ENCODE measurements at places on chromosomes 3 and 15.

GRCh38 chr15:71336671-71337070 lies 221.4 kb downstream of the THSD4 start:
- DNase-seq, result no peak

DNA sequence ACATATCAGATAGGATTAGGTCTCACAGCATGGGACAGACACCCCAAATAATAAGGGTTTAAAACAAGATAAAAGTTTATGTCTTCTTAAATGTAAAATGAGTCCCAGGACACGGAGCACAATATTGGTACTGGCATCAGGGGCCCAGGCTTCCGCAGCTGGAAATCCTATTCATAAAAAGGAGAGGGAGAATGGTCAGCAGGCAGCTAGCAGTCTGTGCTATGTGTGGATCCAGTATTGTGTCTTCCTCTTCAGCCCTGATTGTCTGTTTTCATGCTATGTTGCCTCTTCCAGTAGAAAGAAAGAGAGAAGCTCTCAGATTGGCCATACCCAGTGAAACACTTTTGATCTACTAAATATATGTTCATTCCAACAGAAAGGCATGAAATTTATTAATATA lies 319.3 kb upstream of the SLCO3A1 start:
- no peak for DNase-seq

DNA sequence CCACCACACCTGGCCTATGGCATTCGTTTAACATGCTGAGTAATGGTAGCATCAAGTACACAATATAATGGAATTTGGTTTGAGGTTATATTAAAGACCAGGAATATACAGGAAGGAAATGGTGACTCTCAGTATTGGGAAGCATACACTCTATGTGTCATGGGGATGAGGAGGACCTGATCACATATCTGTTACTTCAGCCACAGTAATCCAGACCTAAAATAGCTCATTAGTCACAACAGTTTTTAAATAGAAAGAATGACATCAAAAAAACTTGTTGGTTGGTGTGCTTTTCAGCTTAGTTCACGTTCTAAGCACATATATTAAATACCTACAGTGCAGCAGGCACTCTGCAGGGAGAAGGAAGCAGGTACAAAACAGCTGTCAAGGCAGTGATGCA lies 52.5 kb upstream of the ATP2C1 start:
- no peak for DNase-seq

GRCh38 chr3:197734667-197735318 lies 1.9 kb downstream of the RUBCN start:
- no peak for DNase-seq

DNA sequence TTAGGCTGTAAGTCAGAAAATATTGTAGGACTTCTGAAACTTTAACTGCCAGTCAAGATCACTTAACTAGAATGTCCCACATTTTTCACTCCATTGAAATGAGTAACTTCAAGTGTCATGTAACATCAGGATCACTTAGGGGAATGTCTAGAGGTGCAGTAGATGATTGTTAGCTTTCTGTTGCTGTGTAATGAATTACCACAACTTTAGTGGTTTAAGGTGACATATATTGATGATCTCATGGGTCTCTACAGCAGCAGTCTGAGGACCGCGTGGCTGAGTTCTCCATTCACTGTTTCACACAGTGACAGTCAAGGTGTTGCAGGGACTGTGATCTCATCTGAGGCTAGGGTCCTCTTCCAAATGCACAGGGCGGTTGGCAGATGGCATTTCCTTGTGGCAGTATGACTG lies 82.7 kb downstream of the SLC25A26 start:
- no peak for DNase-seq

GRCh38 chr15:72136170-72137051 lies 18.2 kb downstream of the SENP8 start:
- DNase-seq, result no peak

- no peak for DNase-seq
These were observed 21.2 kb downstream of the SLC7A14 start for GRCh38 chr3:170564664-170565063.

DNA sequence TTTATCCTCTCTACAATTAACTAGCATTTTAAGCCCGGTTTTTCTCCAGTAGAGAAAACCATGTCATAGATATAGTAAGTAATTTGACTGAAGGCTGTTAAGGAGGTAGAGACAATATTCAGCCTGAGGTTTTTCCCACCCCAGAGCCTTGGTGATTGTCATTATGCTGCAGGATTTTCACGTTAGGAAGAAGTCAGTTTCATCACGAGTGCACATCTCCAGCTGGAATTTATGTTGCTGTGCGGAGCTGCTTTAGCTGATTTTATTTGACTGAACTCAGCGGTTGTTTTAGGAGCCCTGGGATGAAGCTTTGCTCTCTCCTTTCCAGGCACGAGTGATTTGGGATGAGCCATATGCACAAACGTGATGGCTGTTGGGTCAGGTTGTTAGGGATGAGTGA lies 271.3 kb upstream of the RGMA start:
- no peak for DNase-seq

GRCh38 chr15:40161693-40162391 lies 973 bp downstream of the BUB1B start:
- no peak for DNase-seq

GRCh38 chr3:81354119-81354518 lies 407.3 kb downstream of the GBE1 start:
- DNase-seq, result no peak

DNA sequence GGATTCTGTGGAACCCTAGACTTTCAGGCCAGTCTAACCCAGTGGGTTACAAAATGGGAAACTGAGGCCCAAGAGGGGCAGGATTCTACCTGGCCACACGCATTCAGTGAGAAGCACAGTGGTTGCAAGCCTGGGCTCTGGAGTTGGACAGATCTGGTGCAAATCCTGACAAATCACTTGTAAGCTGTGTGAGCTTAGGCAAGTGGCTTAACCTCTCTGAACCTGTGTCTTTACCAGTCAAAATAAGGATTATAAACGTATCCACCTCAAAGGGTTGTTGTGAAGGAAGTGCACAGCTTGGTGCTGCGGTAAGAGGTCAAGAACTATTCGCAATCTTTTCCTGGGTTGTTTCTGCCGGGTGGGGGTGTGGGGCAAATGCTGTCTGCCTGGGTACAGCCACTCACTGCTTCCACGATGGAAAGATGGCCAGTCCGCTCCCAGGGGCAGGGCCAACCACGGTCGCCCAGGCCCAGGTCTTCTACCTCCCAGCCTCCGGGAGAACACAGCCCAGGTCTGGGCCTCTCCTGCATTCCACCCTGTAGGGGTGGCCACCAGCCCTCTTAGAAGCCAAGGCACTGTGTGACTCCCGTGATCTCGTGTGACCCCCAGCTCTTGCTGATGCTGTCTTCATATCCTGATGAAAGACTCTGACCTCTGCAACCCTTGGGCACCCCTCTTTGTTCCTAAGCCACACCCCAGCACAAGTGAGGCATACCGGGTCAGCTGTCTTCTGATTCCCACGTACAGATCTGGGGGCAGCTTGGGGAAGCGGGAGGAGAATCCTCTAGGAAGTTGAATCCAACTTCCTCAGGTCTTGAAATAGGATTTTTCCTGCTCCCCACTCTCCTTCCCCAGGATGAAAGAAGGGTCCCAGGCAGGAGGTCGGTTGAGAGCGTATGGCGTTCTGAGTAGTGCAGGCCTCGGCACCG lies 1.5 kb downstream of the CHRNA3 start:
- no peak for DNase-seq

DNA sequence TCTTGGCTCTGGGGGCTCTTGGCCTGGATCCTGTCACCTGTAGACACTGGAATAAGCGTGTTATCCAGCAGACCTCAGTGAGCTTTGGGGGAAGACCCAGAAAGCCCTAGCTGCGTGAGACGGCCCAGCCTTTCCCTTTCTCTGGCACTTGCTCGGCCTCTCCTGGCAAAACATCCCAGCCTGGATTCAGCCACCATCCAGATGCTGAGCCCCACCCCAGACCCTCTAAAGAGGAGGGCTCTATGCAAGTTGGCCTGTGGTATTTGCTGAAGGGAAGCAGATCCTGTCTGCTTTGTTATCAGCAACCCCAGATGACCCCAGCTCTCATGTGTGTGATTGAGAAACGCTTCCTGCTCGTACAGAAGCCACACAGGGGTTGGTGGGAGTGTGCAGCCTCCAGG lies 267.2 kb downstream of the FAM43A start:
- no peak for DNase-seq

DNA sequence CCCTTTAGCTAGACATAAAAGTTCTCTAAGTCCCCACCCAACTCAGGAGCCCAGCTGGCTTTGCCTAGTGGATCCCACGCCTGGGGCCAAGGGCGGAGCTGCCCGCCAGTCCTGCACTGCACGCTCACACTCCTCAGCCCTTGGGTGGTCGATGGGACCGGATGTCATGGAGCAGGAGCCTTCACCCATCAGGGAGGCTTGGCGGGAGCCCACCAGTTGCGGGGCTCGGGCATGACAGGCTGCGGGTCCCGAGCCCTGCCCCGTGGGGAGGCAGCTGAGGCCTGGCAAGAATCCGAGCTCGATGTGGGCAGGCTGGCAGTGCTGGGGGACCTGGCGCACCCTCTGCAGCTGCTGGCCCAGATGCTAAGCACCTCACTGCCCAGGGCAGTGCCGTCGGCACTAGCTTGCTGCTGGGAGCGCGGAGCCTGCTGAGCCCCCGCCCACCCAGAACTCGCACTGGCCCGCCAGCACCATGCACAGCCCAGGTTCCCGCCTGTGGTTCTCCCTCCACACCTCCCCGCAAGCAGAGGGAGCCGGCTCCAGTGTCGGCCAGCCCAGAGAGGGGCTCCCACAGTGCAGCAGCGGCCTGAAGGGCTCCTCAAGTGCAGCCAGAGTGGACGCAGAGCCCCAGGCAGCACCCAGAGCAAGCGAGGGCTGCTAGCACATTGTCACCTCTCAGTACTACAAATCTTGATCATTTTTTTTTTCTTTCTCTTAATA lies 391.4 kb upstream of the NDN start:
- no peak for DNase-seq

GRCh38 chr3:45176912-45177311 lies 30.7 kb upstream of the CDCP1 start:
- DNase-seq, result no peak

GRCh38 chr15:89614164-89614563 lies 38.9 kb downstream of the TICRR start:
- no peak for DNase-seq

DNA sequence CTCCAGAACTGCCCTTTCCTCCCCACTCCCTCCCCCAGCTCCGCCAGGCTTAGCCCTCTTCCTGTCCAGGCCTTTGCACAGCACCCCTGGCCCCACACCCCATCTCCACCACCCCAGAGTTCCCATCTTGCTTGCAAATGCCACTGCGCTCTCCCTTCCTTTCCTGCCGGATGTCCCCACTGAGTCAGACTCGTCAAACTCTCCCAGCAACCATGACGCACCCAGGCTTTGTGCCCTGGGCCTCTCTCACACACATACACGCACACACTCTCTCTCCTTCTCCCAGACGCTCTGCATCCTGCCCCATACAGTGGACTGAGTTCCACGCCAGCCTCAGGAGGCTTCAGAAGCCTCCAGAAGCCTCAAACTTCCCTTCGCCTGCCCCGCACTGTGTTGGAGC lies 2.8 kb upstream of the CCDC9B start:
- DNase-seq, result no peak

- no peak for DNase-seq
These were observed 412.7 kb downstream of the CNTN4 start for GRCh38 chr3:2511356-2511755.

- no peak for DNase-seq
These were observed 218.8 kb downstream of the ATP8B4 start for GRCh38 chr15:49900006-49900902.

DNA sequence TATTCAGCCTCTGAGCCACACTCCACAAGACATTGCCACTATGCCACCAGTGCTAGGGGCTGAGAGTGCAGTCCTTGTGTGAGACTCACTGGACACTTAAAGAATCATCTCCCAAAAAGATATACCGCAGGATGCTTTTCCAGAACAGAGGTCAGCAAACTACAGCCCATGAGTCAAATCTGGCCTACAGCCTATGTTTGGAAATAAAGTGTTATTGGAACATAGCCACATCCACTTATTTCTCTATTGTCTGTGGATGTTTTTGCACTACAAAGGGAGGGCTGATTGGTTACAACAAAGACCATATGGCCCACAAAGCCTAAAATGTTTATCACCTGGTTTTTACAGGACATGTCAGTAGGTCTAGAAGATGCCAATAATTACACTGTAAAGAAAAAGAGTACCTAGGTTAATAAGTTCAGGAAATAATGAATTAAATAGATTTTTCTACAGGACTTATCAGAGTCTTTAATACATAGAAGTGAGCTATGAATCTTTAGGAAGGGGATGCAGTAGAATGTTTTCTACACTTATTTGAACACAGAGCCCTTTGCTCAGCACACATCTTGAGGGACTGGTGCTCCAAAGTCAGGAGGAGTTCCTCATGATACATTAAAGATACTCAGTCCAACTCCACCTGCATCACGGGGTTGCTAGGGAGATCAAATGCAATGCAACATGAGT lies 26.3 kb downstream of the SRGAP3 start:
- no peak for DNase-seq

- DNase-seq, result no peak
These were observed 207.7 kb upstream of the TPM1 start for GRCh38 chr15:62834686-62835329.

DNA sequence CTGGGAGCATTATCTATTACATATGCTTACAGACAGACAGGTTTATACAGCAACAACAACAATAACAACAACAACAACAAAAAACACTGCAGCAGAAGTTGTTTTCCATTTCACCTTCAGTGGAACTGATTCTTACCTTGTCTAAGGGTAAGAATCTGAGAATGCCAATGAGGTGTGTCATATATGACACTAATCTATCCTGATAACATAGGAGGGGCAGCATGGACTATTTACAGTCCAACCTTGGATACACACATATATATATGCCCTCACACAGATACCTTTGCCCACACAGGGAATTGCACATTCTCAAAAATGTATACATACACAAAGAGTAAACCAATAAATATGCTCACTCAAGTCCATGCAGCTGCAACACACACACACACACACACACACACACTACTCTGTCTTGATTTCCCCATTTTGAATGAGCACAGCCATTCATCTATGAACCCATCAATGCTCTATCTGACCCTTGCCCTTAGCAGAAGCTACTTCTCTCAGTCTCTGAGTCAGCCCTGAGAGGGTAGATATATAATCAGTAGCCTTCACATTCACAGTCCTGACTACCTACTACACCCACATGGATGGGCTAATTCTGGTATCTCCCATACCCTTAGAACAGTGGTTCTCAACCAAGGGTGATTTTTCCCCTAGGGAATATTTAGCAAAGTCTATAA lies 9.7 kb upstream of the TRANK1 start:
- DNase-seq, result no peak

DNA sequence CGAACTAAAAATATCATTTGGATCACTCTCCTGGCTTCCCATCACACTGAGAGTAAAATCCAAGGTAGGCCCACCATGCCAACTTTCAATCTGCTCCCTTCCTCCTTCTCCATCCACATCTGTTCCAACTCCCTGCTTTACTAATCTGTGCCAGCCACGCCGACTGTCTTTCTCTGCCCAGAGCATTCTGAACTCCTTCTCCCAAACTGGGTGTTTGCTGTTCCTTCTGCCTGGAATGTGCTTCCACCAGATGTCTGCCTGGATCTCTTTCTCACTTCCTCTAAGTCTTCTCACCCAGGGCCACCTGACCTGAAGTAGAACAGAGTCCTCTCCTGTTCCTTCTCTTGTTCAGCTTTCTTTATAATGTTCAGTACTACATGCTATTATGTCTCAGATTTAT lies 5.6 kb upstream of the ARL8B start:
- DNase-seq, result no peak

All from liver (tissue), 10 donors.